ENCODE measurements at places on chromosomes 16 and 17.

- no peak for DNase-seq
These were observed 44.3 kb downstream of the ELAC2 start for GRCh38 chr17:12973496-12974004.

- no peak for DNase-seq
These were observed 60.3 kb upstream of the FBXO47 start for GRCh38 chr17:39027455-39028035.

- peak; percentile 49 for DNase-seq
These were observed 638 bp upstream of the LYZL6 start for GRCh38 chr17:35944151-35944550.

DNA sequence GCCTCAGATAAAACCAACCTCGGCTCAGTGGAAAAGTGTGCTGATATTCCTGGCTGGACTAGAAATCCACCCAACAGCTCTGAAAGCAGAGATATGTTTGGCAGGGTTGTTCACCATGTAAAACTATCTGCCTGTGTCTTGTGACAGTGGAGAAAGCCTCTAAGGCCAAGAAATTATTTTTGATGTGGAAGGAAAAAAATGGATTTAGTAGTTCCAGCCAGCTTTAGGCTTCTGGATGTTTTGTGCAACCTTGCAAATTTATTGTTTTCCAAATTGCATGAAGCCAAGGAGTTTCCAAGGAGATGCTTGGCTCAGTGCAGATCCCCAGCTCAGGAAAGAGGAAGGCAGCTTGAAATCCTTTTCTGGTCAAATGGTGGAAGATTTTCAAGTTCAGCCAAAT is 31.6 kb downstream of the TEKT5 start:
- DNase-seq: no peak

GRCh38 chr16:1278477-1278876 is 22.6 kb downstream of the TPSD1 start:
- no peak for DNase-seq

DNA sequence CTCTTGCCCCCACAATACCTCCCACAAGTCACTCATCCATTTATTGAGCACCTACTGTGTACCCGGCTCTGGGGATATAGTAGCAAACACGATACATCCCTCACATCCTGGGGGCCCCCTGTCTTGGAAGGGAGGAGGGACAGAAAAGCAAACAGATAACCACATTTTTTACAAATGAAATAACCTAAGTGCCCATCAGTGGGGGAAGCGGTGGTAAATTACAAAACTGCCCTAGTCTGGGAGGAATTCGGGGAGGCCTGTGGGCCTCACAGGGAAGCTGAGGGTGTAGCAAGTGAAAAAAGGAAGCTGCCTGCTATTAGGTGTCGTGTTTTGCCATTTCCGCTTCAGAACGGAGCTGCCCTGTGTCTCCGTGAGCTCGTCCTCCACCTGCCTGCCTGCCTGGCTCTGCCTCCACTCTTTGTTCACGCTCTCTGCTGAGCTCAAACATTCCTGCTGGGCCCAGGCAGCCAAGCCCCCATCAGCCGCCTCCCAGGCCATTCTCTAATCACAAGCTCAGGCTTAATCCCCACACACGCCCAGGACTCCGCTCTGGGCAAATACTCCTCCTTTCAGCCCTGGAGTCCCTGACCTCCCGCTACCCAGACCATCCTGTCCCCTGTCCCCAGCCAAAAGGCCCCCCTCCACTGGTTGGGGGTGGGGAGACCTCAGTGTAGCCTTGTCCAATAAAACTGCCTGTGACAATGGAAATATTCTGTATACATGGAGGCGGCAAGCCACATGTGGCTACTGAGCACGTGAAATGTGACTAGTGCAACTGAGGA is 10.2 kb upstream of the SEC14L5 start:
- no peak for DNase-seq

GRCh38 chr16:14132696-14133048 is 61.6 kb downstream of the MRTFB start:
- peak; percentile 67 for DNase-seq

DNA sequence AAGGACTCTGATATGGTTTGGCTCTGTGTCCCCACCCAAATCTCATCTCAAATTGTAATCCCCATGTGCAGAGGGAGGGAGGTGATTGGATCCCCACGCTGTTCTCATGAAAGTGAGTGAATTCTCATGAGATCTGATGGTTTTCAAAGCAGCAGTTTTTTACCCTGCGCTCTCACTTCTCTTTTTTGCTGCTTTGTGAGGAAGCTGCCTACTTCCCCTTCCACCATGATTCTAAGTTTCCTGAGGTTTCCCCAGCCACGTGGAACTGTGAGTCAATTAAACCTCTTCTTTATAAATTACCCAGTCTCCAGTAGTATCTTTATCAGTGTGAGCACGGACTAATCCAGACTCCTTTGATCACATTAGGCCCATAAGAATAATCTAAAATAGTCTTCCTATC is 719.7 kb upstream of the CDH8 start:
- no peak for DNase-seq

- DNase-seq: peak; percentile 86
These were observed 10.3 kb downstream of the KCTD13 start for GRCh38 chr16:29915590-29916247.

- DNase-seq: no peak
These were observed 72.0 kb downstream of the STXBP4 start for GRCh38 chr17:55040611-55041010.
